ENCODE measurements at places on chromosomes 2 and 18. TPM values are rescaled to one million over a fixed set of nuclear protein-coding genes. Genes with fewer than 3 reads are reported as not detected.

GRCh38 chr2:17252258-17252657 lies 266.0 kb downstream of the RAD51AP2 start:
- no peak for DNase-seq

GRCh38 chr2:196113061-196113974 lies 44.7 kb upstream of the DNAH7 start:
- DNase-seq: no peak

DNA sequence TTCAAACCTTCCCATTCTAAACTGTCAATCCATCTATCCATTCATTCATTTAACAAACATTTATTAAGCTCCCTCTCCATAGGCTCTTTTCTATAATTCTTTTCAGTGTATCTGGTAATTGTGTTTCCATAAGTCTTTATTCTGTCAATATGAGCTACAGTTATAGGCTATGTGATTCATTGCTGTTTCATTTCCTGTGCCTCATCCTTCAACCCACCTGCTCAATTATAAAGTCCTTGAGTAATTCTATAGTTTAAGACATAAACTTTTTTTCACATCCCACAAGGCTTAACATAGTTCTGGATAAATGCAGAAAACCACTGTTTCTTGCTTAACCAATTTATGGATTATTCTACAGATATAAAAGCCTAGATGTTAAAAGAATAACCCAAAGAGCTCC lies 84.2 kb upstream of the PIK3C3 start:
- DNase-seq: no peak

Gene MYCN
- 43.8 TPM for total RNA-seq

- no peak for DNase-seq
Measured at GRCh38 chr2:107592280-107592624, 234.4 kb upstream of the RGPD4 start.

DNA sequence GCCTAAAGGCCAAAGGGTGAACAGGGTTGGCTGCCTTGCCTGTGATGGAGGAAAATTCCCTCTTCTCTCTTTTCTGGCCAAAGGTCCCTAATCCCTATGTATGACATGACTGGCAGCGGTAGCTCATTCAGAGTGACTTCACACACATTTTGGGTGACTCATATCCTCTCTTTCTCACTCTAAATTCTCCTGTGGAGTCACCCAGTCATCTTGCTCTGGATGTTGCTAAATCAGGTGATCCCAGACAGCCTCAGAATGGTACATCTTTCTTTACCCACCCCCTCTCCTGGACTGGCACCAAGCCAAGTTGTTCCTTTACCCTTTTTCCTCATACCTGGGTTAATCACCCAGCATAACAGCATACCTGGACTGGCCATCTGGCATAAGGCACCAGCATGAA lies 77.2 kb downstream of the NEURL3 start:
- DNase-seq: no peak

Gene KIDINS220
- 188 TPM for total RNA-seq

- DNase-seq: no peak
Measured at GRCh38 chr18:76679945-76680344, 142.4 kb upstream of the ZNF236 start.
